Activated T-helper 1 cell treated with Interleukin-2 at 50 U/mL for 16 hours (primary cell): ENCODE measurements at places on chromosomes 13 and 19.

GRCh38 chr13:111397202-111397880 lies 76.9 kb downstream of the TEX29 start:
- DNase-seq = no peak

DNA sequence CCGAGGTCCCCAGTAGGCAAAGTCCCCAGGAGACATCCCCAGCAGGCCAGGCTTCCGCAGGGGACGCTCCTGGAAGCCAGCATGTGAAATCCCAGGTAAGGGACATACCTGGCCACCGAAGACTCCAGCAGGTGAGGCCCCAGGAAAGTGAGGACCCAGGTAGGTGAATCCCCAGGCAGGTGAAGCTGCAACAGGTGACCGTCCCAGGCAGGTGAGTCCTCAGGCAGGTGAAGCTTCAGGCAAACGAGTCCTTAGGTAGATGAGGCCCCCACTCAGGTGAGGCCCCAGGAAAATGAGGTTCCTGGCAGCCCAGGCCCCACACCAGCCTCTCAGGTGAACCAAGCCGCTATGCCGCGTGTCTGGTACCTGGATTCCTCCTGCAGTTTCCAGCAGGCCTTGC lies 8.3 kb downstream of the FUT6 start:
- DNase-seq = no peak

GRCh38 chr13:89750371-89750770 lies 1597.1 kb upstream of the MIR17HG start:
- DNase-seq = no peak

GRCh38 chr13:45775401-45775963 lies 73.4 kb downstream of the CBY2 start:
- DNase-seq = no peak

DNA sequence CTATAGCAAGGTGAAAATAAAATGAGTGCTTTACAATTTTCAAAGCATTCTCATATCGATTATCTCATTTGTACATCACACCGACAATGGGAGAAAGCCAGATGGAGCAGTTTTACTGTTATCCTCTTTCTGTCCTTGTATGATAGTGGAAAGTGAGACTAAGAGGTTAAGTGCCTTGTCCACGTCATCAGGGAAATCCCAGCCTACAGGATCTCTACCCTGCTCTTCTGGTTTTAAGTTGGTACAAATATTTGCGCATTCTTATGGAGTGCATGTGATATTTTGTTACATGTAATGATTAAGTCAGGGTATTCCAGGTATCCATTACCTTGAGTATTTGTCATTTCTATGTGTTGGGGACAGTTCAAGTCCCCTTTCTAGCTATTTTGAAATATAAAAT lies 12.4 kb upstream of the ENOX1 start:
- DNase-seq = no peak

DNA sequence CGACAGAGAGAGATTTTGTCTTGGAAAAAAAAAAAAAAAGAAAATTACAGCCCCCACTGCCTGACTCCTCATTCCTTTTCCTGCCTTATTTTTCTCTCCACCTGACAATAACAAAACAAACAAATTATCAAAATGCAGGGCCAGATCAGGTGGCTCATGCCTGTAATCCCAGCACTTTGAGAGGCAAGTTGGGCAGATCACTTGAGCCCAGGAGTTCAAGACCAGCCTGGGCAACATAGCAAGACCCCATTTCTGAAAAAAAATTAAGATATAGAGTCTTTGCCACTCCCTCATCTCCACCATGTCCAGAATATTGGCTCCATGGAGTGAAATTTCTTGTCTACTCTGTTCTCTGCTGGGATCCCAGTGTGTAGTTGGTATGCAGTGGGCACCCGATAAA lies 7.2 kb downstream of the CERS4 start:
- no peak for DNase-seq

- no peak for DNase-seq
Observed at GRCh38 chr13:35957241-35957731, 173.9 kb downstream of the DCLK1 start.

GRCh38 chr19:20661150-20661819 lies at the start of gene ZNF626:
ZNF626 (minus strand) TSS chr19:20661571; CDS start chr19:20661446, 125 bp downstream.
- peak; percentile 83 for DNase-seq

- no peak for DNase-seq
Observed at GRCh38 chr19:56896095-56896494, 55.6 kb upstream of the PEG3 start.

- DNase-seq = no peak
Observed at GRCh38 chr19:45767881-45768654, 984 bp downstream of the SIX5 start.

GRCh38 chr19:35154525-35155406 lies at the start of gene FXYD5:
FXYD5 (plus strand) TSS chr19:35154735; CDS start chr19:35155551, 816 bp downstream.
- DNase-seq = peak; percentile 58

GRCh38 chr19:33731881-33732280 lies 64.8 kb upstream of the KCTD15 start:
- DNase-seq = no peak

GRCh38 chr19:39727070-39727800 lies 10.6 kb downstream of the CLC start:
- DNase-seq = no peak

DNA sequence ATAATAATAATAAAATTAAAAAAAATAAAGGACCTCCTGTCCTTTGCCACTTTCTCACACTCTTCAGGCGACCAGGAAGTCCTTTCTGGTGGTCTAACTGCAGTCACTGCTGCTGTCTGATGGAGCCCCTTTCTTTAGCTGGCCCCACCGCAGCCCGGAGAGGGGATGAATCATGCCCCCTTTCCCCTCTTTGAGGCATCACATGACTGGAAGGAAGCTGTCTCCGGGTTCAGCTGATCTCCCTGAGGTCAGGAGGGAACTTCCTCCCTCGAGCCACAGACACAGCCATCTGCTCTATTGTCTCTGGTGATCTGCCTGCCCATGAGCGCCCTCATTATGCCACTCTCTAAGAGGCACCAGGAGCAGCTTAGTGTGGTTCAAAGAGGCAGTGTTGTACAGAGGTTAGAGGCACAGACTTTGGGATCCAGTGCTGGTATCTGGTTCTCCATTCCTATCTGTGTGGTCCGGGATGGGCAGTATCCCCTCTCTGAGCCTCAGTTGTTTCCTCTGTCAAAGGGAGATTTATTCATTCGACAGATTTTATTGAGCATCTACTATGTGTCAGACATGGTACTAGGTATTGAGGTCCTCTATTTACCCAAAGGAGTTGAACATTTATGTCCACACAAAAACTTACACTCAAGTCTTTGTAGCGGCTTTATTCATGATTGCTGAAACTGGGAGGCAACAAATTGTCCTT lies 30.0 kb downstream of the VAV1 start:
- peak; percentile 59 for DNase-seq

DNA sequence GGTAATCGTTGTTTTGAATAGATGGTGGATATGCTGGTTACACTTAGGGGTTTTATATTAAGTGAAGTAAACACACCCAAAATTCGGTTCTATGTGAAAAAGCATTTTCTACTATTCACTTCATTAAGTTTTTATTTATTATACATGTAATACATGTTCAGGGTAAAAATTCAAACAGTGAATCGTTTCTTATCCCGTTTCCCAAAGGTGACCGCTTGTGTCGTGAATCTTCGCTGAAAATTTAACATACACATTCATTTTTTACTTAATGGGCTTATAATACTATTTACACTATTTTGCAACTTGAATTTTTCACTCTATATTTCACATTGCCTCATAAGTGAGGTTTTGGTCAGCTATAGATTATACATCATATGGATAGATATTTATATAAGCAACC lies 24.5 kb downstream of the IPO5 start:
- DNase-seq = no peak

DNA sequence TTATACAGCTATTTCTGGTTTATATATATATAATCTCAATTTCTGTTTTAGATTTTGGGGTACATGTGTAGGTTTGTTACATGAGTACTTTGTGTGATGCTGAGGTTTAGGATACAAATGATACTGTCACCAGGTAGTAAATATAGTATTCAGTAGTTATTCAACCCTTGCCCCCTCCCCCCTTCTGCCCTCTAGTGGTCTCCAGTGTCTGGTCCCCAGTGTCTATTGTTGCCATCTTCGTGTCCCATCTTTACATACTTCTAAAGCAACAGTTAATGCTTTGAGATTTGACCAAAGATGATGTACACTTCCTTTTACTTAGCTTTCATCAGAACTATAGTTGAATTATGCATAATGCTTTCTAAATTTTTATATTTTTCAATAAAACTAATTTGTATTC lies 1623.4 kb upstream of the PRR20A start:
- no peak for DNase-seq

GRCh38 chr19:13459351-13459750 lies 46.9 kb downstream of the CACNA1A start:
- DNase-seq = no peak

- DNase-seq = peak; percentile 54
Observed at GRCh38 chr19:43594710-43595604, 977 bp downstream of the IRGQ start.

GRCh38 chr13:36051082-36051481 lies 80.1 kb downstream of the DCLK1 start:
- no peak for DNase-seq

DNA sequence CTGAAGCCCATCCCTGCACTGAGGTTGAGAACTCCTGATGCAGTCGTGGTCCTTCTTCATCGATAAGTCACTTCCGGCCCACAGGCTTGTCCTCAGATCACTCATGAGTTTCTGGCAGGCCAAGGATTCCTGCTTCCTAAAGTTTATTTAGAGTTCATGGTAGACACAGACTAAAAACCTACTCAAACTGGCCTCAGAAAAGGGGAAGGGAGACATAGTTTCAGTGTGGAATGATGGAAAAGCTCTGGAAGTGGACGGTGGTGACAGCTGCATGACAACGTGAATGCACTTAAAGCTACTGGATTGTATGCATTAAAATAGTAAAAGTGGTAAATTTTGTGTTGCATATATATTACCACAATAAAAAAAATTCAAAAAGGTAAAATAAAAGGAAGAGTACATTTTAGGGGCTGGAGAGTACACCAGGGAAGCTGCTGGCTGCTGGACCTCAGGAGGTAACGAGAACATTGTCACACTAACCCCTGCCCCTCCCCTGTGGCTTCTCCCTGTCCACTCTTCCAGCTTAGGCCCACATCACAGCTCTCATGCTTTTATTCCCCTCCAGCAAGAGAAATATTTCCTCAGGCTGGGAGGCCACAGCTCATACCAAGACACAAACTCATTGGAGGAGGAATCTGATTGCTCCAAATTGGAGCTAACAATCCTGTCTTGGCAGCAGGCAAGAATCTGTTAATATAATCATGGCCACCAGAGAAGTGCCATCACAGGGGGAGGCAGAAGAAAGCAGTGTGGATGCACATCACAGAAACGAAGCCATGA lies 741.0 kb downstream of the UQCRFS1 start:
- no peak for DNase-seq

- DNase-seq = no peak
Observed at GRCh38 chr13:21579754-21580316, 24.1 kb downstream of the MICU2 start.

GRCh38 chr13:102651892-102652291 lies 43.0 kb downstream of the METTL21C start:
- DNase-seq = no peak

GRCh38 chr19:20079476-20079875 lies 1.7 kb downstream of the ZNF90 start:
- no peak for DNase-seq

DNA sequence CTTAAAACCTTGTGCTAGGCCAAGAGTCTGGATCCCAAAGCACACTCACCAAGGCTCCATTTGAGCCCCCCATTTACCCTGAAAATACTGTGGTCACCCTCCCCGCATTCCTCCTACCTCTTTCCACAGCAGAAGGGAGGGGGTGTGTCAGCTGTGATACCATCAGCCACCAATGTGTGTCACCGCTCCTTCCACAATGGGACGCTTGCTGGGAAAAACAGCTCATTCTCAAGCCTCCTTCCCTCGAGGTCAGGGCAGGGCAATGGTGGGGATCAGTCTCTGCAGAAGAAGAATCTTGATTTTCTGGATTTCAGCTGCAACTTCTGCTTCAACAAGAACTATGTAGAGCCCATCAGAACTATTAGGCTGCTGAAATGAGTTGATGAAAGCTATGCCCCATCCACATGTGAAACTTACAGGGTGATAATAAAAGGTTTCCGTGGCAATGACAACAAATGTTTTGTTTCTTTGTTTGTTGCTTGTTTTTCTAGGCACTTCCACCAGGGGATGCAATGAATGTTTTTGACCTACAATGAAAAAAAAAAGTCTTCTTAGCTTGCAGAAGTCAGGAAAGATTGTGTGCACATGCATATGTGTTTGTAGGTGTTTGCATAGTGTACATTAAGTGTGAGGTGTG lies 26.4 kb upstream of the ZNF507 start:
- DNase-seq = no peak

- DNase-seq = peak; percentile 69
Observed at GRCh38 chr19:12801466-12802266, at the start of the genes PRDX2 and THSD8. PRDX2 (minus strand) TSS chr19:12801800; CDS start chr19:12801261, 539 bp downstream. THSD8 (plus strand) TSS chr19:12802069; CDS start chr19:12802072, 3 bp downstream.

DNA sequence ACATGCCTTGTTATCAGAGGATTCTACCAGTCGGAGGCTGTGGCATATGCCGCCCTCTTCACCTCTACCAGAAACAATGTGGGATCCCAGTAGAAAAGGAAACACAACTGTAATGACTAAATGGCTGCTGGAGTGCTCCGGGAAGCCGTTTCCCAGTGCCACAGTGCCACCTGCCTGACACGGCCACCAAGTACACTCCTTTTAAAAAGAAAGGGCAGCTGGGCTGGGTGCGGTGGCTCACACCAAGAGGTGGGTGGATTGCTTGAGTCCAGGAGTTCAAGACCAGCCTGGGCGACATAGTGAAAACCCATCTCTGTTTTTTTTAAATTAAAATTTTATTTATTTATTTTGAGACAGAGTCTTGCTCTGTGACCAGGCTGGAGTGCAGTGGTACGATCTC lies 67.3 kb downstream of the TRPM4 start:
- no peak for DNase-seq

- DNase-seq = no peak
Observed at GRCh38 chr13:24249624-24250023, 59.8 kb upstream of the C1QTNF9 start.

- no peak for DNase-seq
Observed at GRCh38 chr19:34181111-34181864, 9.0 kb downstream of the LSM14A start.

- no peak for DNase-seq
Observed at GRCh38 chr19:16397791-16398529, 73.3 kb downstream of the KLF2 start.

- no peak for DNase-seq
Observed at GRCh38 chr19:5091684-5092480, 123.0 kb downstream of the KDM4B start.

DNA sequence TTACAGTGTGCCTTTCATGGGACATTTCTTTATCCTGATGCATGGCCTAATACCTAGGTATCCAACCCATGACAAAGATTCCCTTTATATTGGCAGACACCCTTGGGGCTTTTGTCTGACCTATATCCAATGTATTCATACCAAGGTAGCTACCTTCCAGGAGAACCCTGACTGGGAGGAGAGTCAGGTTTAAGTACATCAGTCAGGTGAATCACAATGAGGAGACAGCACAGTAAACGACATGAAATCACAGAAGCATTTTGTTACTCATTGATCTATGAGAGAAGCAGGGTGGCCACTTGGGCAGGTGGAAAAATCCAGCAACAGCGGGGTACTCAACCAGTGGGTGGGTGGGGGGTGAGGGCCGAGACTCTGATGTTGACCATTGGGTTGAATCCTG lies 527.4 kb upstream of the ATXN8OS start:
- DNase-seq = no peak
